Omental fat pad (tissue), 4 donors: ENCODE measurements at places on chromosomes 12 and 14. TPM values are rescaled to one million over a fixed set of nuclear protein-coding genes. Genes with fewer than 3 reads are reported as not detected.

DNA sequence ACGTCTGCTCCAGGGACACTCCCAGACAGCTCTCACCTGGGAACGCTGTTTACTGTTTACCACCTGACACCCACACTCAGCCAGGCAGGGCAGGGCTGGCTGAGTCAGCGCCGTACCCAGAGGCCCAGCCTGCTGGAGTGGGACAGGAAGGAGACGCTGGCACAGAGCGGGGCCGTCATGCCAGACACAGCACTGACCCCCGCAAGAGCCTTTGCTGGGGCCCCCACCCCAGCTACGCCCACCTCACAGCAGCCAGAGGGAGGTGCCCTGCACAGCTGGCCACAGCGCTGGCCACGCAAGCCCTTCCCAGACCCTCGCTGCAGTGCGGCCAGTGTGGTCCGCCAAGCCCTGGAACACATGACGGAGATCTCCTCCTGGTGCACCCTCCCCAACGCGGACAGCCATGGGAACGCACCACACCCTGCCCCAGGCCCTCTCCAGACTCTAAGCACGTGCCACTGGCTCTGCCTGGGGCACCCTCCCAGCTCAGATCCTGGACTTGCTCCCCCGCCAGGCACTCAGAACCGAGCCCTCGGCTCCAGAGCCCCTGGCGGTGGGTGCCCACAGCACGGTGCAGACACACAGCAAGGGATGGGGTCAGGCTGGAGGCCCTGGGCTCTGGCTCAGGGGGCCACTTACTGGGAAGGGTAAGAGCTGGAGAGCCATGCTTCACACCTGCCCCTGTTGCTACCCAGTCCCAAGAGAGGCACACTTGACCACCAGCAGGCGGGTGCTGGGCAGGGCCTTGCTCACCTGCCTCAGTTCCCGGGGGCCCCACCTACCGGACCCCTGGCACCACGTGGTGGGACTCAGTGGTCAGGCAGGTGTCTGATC is 5.7 kb downstream of the AHNAK2 start:
- no peak for DNase-seq

DNA sequence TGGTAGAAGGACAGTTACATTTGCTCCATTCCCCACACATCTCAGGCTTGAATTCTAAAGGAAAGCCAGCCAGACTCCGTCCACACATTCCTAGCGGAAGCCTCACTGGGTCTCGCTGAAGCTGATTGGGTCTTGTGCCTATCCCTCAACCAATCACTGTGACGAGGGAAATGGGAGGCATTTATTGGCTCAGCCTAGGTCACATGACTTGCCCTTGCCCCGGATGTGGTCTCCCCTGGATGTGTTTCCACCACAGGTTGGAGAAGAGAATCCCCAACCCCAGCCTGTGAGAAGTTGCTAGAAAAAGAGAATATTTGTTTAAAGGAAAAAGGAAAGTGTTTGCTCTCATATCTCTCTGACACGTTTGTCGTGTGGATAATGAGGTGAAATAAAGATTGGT is 93.4 kb downstream of the C12orf75 start:
- no peak for DNase-seq

DNA sequence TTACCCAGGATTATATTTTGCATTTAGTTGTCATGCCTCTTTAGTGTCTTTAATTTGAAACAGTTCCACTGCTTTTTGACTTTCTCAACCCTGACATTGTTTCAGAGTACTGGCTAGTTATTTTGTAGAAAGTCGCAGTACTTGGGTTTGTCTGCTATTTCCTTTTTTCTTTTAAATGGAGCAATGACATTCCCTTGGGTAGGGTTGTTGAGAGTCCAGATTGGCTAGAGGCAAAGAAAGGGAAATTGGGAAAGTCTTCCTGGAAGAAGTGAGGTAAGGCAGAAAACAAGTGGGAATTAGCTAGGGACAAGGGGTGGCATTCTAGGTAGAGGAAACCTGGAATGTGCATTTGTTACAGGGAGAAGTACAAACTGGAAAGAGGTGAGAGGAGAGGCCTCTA is 245.9 kb downstream of the EMP1 start:
- no peak for DNase-seq

GRCh38 chr12:6782119-6782518 is 7.2 kb upstream of the CD4 start:
- no peak for DNase-seq

GRCh38 chr12:85580562-85581168 is 255.5 kb downstream of the RASSF9 start:
- no peak for DNase-seq

GRCh38 chr12:99833397-99833796 is 151.3 kb downstream of the ANKS1B start:
- DNase-seq, result no peak

Gene CCDC198
- not detected for total RNA-seq

Gene OR4L1
- not detected for total RNA-seq

Gene PRKD1
- 34.7 TPM for total RNA-seq
